ENCODE measurements at places on chromosomes 4 and X.

DNA sequence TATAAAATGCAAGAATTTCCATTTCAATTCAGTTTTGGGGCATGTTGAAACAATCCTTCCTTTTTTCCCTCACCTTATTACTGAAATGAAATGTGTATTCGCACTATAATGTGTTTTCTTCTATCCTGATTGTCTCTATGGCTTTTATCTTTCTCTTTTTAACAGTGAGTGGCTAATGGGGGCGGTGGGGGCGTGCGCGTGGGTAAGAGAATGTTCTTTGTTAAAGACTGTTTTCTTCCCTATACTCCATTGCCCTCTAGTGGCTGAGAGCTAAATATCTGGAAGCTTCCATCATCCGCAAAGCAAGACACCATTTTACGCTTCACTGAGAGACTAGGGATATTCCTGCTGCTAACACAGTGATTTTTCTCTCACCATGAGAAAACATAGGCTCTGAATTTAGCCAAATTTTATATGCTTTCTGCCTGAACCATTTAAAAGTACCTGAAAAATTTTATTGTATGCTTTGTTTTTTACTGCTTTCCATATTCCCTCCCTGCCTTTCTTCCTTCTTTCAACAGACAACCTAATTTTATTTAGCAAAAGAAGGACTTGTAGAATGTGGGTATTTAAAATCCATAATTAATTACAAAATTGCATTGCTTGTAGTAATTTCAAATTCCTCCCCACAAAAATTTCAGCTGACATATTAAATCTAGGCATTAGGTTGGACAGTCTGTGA, 194.0 kb downstream of the GASK1B start:
- peak; percentile 77 for DNase-seq

- no peak for DNase-seq
Observed at GRCh38 chrX:14616301-14616700, 87.0 kb downstream of the GLRA2 start.

GRCh38 chrX:40142417-40142816, 44.7 kb upstream of the BCOR start:
- DNase-seq: no peak

GRCh38 chr4:78542373-78542772, 9.2 kb upstream of the ANXA3 start:
- peak; percentile 62 for DNase-seq

- DNase-seq: peak; percentile 29
Observed at GRCh38 chr4:118834070-118834469, 1.9 kb downstream of the SEC24D start.

DNA sequence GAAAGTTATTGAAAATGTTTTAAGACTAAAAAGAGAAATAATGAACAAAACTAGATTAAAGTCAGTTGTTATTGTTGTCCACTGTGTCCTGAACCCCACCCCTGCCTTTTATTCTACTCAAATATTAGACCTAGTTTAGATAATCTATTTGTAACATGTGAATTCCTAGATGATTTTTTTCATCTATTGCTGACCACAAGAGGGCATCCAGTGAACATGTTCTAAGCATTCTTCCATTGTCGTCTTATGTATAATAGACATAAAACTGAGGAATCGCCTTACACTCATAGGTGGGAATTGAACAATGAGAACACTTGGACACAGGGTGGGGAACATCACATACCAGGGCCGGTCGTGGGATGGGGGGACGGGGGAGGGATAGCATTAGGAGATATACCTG, 36.4 kb upstream of the HPRT1 start:
- DNase-seq: peak; percentile 15

DNA sequence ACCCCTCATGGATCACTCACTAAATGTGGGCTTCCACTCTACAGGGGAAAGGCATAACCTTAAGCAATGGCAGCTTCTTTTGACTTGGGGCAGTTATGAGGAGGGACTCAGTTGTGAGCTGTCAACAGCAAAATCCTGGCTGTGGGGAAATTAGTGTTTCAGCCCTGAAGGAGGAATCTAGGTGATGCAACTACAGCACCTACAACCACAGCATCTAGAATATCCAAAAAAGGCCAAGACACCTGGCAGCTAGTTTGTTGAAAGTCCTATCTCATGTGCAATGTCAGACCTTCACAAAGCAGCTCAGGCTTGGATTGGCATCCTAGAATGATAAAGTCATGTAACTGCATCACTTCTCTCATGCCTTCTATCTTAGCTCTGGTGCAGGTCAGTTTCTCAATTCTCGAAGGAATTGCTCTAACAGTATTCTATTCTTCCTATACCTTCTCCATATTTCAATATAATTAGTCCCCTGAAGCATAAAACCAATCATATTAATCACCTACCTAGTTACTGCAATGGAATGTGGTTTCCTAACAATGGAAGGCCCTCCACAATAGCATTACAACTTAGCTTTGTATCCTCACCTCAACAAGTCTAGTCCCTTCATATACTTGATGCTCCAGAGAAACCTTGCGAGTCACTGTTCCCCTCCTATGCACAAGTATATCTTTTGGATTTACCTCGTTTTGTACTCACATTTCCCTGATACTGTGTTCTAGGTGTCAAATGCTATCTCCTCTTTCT, 5.5 kb upstream of the ANTXR2 start:
- no peak for DNase-seq

DNA sequence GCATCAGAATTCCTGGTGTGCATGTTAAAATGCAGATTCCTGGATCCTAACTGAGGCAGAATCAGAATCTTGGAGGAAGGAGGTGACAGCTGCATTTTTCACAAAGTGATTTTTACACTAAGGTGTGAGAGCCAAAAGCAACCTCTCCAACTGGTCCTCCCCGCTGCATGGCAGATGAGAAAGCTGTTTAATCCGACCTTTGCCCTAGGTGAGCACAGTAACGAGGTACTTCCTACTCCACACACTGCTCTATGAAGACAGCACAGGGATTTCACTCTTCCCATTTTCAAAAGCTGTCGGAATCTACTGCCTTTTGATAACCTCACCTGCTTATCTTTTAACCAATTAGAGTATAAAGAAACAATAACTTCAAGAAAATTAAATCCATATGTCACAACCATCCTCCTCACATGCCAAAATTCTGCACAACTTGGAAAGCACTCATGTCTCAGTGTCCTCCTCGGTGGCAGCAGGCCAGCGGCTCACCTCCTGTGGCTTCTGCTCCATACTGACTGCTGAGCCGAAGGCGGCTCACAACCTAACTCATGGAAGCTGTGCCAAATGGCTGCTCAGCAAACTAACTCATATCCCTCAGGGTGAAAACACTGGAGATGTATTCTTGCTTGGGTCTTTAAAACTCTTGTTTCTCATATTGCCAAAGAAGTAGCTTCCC, 3.6 kb downstream of the CASP6 start:
- no peak for DNase-seq

- no peak for DNase-seq
Observed at GRCh38 chrX:43805579-43805978, 76.7 kb downstream of the MAOB start.

DNA sequence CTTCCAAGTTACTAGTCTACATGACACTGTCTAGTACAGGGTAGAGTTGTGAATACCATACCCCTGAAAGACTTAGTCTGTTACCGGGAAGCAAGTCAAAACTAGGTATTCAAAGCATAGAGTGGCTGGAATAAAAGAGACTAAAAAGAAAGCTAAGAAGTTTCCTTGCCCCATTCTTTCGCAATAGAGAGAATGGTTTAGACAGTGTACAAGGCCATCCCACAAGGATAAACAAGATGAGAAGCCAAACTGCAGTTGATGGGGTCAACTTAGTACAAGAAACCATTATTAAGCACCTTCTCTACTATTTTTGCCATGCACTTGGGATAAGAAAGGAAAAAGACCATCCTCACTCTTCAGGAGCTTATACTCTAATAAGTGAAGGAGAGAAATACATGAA, 30.3 kb downstream of the AMMECR1 start:
- DNase-seq: no peak
